ENCODE measurements at places on chromosomes 5 and 9.

- DNase-seq, result no peak
Measured at GRCh38 chr9:131483319-131484050, 19.2 kb upstream of the POMT1 start.

GRCh38 chr5:78336698-78337097 is 23.7 kb upstream of the SCAMP1 start:
- DNase-seq, result no peak

GRCh38 chr5:147690595-147690994 is 91.9 kb downstream of the JAKMIP2 start:
- no peak for DNase-seq

DNA sequence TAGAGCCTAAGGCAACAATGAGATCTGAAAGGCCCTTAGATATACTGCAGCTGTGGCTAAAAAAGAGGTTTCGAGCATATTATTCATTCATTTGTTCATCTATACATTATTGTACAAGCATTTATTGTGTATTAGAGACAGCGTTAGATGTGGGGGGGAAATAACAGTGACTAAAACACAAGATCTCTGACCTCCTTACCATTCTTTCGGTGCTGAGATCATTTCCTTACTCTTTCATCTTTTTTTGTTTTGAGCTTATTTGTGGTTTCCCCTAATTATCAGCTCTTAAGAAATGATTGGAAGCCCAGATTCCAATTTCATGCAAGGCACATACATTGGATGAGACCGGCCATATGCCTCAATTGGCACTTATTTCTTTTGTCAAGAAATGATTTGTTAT is 113.2 kb downstream of the SEC61B start:
- DNase-seq, result no peak

GRCh38 chr5:170479484-170479883 is 24.3 kb upstream of the KCNIP1 start:
- no peak for DNase-seq

GRCh38 chr5:162911873-162912272 is 525.5 kb upstream of the CCNG1 start:
- DNase-seq, result no peak

DNA sequence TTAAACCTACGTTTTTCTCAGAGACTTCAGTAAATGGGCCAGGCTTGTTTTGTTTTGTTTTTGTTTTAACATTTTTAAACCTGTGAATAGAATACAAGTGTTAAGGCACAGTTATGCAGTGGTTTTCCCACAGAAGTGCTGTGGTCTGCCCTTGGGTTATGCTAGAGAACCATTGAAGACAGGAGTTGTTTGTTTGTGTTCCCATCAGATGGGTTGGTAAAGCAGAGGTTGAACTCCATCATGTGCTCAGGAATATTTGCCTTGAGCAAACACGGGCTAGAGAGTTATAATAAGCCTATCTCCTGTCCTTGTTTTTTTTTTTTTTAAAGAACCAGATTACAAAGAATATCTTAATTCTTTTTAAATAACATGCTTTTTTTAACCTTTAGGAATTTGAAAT is 28.5 kb downstream of the RHOBTB3 start:
- DNase-seq, result no peak

DNA sequence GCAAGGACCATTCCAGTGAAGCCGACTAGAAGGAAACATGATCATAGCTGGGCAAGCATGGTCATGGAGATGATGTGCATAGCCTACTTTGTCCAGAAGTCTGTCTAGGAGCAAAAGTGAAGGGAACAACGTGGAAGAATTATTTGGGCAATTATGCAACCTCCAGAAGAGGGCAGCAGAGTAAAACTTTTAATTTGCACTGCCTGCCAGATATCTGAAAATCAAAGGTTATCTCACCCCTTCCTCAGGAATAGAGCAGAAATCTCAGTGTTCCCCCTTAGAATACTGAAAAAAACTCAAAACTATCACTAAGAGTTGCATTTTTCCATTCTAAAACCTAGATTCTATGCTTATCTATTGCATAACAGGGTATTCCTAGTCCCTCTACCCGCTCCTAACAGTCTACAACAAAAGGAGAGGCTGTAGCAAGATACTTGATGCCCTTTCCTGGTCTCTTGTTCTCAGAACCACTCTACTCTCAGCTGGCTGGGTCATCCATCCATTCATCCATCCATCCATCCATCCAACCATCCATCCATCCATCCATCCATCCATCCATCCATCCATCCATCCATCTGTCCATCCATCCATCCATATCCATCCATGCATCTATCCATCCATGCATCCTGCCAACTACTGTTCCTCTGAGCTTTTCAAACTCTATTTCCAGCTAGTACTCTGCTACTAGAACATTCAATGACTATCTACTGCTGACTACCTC is 8.4 kb upstream of the SETD9 start:
- no peak for DNase-seq

GRCh38 chr5:158998793-158999325 is 100.9 kb downstream of the EBF1 start:
- DNase-seq, result no peak

GRCh38 chr5:155700333-155700732 is 626.6 kb upstream of the SGCD start:
- DNase-seq, result no peak

DNA sequence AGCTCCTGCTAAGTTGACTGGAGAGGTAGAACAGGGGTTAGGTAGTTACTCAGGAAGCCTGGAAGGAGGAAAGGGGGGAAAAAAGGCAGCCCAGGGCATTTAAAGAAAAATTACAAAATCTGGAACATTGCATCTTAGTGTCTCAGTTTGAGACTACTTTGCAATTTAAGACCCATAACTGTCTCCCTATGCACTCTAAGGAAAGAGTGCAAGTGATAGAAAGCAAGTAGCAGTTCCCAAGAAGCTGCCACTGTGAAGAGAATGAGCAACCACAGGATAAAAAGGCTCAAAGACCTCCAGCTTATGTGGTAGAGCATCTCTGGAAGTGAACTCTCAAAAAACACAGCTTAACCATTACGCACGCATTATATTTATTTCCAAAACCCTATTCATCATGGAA is 141.8 kb downstream of the SLCO4C1 start:
- DNase-seq, result no peak

DNA sequence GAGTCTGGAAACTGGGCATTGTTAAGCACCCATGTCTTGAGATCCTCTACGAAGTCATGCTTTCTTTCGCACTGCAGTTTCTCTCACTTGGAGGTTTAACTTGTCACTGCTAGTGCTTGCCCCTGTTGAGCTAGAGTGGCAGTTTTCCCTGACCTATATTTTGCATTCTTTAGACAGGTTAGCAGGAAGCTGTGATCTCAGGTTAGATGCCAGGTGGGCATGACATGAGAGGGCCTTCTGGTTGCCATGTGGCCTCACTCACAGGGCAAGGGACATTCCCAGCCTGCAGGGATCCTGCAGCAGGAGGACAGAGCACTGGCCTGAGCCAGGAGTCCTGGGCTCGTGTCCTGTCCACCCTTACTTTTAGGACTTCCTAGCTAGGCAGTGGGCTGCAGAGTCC is 28.6 kb downstream of the SLC36A1 start:
- DNase-seq, result no peak

DNA sequence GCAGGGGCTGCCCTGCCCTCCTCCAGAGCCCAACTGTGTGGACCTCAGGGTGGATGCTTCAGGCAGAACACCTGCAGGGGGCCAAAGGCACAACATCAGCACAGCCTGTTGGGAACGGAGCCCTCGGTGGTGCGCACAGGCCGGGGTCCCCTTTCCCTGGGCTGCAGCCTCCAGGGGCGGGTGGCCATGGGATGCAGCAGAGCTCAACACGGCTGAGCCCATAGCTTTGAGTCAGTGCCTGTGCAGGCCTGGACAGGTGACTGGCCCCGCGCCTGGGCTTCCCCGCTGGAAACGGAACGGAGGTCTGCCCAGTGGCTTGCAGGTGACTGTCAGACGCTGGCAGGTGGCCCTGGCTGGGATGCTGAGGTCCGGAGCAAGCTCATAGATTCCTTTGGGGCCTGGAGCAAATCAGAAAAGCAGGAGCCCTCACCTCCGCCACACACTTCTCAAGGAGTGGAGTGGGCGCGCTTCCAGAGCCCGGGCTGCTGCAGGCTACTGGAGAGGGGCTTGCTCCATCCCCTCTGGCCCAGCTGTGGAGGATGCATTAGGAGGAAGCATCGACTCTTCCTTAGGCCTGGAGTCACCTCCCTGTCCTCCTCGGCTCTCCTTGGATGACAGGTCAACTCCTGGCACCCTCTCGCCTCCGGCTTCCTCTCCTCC is 69.8 kb upstream of the RNU6ATAC start:
- DNase-seq, result no peak

GRCh38 chr5:115855959-115856358 is 14.2 kb downstream of the AP3S1 start:
- DNase-seq, result no peak

DNA sequence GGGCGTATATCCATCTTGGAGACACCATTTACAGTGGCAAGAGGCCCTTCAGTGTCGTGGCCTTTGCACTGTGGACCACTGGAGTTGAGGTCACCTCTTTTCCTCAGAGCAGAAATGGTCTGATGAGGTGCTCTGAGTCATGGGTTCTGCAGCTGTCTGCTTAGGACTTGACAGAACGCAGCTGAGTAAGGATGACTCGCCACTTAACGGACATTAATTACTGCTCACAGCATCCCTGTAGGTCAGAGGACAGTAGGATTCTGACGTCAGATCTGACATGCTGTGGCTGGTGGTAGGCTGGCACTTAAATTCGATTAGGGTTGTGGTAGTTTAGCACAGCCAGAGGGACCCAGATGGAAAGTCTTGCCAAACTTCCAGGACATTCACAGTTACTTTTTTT is 479.4 kb downstream of the DMAC1 start:
- no peak for DNase-seq

GRCh38 chr9:89508951-89509615 is 11.2 kb upstream of the SEMA4D start:
- DNase-seq, result no peak

DNA sequence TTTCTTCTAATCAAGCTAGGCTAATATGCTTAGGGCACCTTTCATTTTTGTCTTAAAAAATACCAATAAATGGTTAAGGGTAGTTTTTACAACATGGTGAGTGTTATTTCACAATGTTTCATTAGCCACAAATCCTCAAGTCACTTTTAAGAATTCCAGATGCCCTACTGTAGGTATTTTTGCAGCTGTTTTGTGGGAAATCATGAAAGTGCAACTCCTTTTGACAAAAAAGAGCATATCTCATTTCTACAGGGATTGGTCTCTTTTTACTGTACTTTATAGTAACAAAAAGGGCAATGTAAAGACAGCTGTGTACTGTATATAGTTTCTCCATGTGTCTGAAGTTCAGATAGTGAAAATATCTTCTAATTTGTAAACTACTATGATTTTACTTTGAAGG is 28.3 kb upstream of the GAS1 start:
- no peak for DNase-seq

DNA sequence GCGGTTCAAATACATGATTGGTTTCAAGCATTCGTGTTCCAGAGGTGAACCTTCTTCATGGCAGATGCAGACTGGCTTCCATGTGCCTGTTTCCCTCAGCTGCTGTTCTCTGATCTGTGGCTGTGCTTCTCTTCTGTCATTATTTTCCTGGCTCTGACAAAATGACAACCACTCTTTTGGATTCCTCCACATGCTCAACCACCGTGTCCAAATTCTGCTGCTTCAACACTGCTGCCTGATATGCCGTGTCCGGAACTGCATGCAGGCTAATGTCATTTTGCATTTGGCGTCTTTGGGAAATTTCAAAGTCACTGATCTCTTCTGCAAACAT is 368.7 kb upstream of the ZNF608 start:
- no peak for DNase-seq

- peak; percentile 75 for DNase-seq
Measured at GRCh38 chr5:84384604-84385575, at the start of gene EDIL3. Gene EDIL3 (minus strand): TSS chr5:84384880. CDS start chr5:84384374, 506 bp downstream.

DNA sequence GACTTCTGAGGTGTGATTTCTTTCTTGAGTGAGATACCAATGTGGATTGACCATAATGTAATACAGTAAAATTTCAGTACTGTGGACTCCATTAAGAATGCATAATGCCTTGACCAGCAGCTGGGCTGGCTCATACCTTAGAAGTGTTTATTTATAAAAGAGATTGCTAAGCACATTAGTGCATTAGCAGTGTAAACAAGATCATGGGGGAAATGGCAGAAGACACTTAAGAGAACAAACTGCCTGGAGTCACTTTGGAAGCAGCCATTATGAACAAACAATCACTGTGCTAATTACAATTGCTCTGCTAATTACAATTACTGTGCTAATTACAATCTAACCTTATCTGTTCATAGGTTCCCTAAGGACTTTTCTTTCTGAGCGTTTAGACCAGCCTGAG is 104.2 kb downstream of the TRIM32 start:
- no peak for DNase-seq

DNA sequence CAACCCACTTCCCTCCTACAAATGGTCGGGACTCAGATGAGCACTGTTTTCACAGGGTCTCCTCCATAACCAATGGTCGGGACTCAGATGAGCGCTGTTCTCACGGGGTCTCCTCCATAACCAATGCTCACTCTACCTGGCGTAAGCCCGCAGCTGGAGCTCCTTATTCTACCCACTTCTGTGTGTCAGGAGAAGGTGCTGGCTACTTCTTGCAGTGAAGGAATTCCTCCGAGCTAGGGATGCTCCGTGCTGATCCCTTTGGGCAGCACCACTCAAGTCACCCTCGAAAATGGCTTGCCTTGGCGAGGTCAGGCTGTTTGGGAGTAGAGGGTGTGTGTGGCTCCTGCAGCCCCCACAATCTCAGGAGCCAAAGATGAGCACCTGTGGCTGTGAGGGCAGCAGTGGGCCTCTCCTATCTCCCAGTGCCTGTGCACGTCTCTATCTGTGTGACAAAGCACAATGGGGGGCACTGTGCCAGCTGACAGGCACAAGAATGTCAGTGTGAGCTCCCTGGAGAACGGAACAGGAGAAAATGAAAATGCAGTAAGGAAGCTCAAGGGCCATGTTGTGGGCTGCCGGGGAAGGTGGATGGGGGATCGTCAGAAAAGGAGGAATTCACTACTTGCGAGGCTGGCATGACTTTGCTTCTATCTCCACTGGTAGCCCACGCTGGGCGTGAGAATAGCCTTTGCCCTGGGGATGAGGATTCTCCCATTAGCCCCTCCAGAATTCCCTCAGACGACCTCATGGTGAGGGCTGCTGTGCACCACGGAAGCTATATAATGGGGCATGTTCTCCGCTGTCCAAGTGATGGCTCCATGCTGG is 3.9 kb upstream of the BTNL9 start:
- DNase-seq, result no peak

- DNase-seq, result no peak
Measured at GRCh38 chr9:15346837-15347236, 39.8 kb upstream of the TTC39B start.

GRCh38 chr5:2996248-2996647 is 244.8 kb upstream of the IRX2 start:
- DNase-seq, result no peak

- DNase-seq, result no peak
Measured at GRCh38 chr9:10661994-10662393, 49.2 kb upstream of the PTPRD start.

DNA sequence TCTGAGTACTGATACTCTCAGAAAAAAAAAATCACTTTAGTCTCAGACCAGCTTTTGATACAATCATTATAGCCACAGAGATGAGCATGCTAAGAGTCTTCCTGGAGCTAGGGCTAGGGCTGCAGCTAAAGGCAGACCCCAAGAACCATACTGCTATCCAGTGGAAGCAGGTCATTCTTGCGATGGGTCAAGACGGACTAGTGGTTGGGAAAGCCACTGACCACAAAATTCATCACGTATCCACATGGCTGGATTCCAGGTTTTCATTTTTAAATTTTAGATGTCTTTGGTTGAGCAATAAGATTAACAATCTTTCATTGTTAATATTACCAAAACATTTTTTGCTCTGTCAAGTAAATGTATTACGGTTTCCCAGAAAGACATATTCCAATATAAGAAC is 598.1 kb downstream of the DNAH5 start:
- DNase-seq, result no peak

GRCh38 chr5:64209353-64209752 is 43.7 kb downstream of the RNF180 start:
- no peak for DNase-seq

Measured in amygdala (tissue), 56 donors.